ENCODE measurements at places on chromosomes 1 and 21.

DNA sequence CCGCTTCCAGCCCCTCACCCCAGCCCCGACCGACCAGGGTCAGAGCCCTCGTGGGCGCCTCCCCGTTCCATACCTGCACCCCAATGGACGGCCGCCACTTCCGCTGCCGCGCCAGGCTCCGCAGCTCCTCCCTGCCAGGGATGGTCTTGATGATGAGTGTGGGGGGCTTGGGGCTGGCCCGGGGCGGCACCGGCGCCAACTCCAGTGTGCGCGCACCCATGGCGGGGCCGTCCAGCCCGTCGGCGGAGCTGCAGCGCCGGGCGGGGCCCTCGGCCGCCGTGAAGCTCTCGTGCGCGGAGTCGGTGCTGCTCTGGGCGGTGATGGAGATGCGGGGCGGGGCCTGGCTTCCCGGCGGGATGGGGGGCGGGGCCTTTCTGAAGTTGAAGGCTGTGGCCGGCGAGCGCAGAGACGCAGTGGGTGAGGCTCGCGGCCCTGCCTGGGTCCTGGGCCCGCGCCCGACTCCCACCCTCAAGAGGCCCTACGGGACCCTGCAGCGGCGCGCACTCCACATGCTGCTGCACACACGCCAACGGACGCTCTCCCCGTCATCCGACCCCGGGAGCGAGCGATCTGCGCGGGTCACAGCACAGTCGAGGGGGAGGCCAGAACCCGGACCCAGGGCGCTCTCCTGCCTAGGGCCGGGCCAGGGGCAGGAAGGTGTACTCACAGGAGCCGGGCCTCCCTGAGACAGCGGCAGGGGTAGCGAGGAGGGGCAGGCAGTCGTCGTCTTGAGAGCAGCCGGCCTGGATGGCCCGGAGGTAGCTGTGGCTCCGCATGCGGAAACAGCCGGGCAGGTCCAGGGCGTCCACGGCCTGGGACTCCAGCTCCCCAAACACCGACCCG, 26.1 kb upstream of the SMIM12 start:
- no peak for DNase-seq

- no peak for DNase-seq
These were observed 961 bp upstream of the ERO1B start for GRCh38 chr1:236282719-236283118.

GRCh38 chr1:67818162-67818561, 15.1 kb downstream of the GNG12 start:
- no peak for DNase-seq

- DNase-seq = no peak
These were observed 1048.7 kb downstream of the ADGRL2 start for GRCh38 chr1:82849460-82849859.

- no peak for DNase-seq
These were observed 382.5 kb upstream of the VAMP3 start for GRCh38 chr1:7388488-7389185.

GRCh38 chr1:16351456-16351993, 755 bp downstream of the FBXO42 start:
- DNase-seq = no peak

GRCh38 chr1:91635763-91636162, 135.1 kb downstream of the CDC7 start:
- no peak for DNase-seq

DNA sequence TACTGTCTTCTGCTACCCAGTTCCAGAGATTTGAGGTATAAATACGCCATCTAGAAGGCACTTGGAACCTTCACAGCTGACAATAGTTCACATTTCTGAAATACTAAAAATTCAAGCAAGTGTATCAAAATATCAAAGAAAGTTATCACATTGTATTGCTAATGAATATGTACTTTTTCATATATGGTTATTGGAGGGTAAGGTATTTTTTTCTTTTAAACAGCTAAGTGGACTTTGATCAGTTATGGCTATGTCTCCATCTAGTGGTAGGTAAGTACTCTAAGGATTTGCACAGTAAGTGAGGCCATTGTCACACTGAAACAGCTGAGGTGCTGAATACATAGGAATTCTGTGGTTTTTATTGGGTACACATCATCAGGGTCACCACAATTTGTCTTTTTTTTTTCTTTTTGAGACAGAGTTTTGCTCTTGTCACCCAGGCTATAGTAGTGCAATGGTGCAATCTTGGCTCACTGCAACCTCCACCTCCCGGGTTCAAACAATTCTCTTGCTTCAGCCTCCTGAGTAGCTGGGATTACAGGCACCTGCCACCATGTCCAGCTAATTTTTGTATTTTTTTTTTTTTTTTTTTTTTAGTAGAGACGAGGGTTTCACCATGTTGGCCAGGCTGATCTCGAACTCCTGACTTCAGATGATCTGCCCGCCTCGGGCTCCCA, 49.1 kb upstream of the CR2 start:
- DNase-seq = peak; percentile 56

DNA sequence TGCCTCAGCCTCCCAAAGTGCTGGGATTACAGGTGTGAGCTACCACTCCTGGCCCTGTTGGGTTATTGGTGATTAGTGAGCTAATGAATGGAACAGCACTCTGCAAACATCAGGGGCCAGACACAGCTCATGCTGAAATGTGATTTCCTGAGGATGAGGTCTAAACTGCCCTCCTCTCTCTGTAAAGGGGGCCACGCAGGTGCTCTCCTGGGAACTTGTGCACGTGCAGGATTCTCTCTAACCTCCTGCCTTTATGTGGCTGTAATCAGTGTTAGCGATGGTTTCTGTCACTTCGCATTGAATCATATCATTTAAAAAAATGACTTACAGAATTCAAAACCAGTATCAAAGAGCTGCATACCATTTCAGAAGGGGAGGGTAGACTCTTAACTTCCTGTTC, 3.6 kb downstream of the GPR157 start:
- no peak for DNase-seq

- no peak for DNase-seq
These were observed 54.3 kb upstream of the DESI2 start for GRCh38 chr1:244598611-244599010.

GRCh38 chr1:173005196-173005864, 45.4 kb downstream of the TNFSF18 start:
- no peak for DNase-seq

DNA sequence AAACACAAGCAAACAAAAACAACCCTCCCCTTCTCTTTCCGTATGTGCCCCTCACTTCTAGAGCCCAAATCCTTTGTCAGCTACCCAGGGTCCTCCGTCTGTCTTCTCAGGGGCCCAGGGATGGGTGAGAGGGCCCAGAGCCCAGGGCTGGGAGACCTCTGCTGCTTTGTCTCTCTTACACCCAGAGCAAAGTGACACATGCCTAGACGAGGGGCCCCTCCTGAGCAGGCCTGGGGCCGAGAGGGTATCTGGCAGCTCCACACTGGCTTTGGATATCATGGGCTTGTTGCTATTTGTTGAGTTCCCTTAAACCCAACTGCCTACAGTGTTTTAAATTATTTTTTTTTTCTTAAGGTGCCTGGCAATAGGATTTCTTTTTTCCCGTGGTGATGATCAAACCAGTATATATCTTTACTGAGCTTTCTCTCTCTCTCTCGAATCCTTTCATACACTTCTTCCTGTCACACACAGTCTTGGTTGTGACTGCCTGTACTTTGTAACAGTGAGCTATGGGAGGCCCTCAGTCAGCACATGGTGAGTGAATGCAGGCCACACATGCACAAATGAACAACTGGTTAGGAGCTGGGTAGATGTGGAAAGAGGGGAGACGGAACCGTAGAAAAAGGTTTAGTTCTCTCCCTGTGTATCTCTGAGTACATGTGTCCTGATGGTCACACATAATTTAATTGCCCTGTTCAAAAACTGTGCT, 14.5 kb downstream of the RASSF5 start:
- DNase-seq = no peak

GRCh38 chr1:41479000-41479807, 5.3 kb downstream of the EDN2 start:
- DNase-seq = no peak

GRCh38 chr1:19844731-19845495, 29.8 kb upstream of the RNF186 start:
- DNase-seq = no peak

- DNase-seq = no peak
These were observed 55.0 kb downstream of the TTC3 start for GRCh38 chr21:37128076-37128475.

DNA sequence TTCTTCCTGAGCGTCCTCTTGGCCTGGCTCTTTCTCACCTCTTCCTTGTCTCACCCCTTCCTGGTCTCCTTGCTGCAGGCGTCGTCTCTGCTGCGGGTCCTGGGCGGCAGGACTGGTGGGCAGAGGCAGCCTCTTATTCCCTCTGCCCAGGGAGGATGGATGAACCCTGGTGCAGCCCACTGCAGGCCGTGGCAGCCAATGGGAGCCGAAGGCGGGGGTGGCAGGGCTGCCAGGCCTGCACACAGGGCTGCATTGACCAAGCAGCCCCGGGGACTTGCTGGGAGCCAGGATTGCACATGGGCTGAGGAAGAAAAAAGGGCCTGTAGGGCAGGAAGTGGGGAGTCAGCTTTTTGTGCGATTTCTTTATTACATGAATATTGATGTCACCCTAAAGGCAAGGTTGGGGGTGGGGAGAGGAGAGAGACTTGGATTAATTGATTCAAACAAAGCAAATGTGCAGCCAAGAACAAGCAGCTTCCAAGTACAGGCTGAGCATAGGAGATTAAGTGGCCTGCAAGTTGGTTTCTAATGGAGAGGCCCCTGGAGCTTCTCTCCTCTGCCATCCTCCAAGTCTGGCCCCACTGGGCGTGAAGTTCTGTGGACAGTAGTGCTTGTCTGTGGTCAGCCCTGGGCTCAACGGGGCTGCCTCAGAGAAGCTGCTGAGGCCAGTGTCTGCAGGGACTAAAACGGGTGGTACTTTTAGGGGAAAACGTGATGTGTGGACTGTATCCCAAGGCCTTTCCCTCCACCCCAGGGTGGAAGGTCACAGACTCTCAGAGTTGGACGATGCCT, at the start of gene S100B:
TSS of gene S100B (minus strand) at position 108 of the 792 bp plus-strand sequence. CDS start 2,667 bp downstream, outside the sequence.
- no peak for DNase-seq

DNA sequence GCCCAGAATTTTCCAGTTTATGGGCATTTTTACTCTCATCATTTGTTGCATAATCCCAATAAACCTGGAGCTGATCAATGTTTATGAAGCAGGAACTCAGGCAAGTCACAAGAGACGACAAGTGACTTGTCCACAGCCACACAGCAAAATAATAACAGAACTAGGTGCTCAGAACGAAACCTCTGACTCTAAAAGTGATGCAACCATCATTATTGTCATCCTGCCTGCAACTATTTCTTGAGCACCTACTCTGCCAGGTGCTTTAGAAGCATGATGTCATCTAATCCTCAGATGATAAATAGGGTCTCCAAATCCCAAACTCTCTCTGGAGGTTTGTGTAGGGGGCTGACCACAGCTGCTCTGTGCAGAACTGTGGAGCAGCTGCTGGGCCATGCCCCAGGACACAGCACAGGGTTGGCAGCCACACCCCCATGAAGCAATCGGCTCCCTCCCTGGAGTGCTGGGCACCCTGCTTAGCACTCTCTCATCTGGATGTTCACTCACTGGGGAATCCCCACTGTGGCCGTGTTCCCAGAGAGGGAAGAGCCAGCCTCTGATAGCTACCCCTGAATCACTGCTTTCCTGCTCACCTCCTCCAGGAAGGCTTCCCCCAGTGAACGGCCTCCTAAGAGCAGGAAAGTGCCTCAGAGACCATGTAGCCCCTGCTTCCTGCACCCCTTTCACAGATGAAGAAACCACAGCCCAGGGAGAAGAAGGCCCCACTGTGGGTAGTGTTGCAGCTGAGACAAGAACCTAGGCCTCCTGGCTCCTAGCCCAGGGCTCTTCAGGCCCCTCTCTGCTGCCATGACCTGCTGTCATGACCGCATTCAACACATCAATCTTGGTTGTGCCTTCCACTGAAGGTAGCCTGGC, 2.1 kb downstream of the TTC22 start:
- DNase-seq = no peak

GRCh38 chr1:77975907-77976306, 3.0 kb downstream of the FUBP1 start:
- DNase-seq = no peak

DNA sequence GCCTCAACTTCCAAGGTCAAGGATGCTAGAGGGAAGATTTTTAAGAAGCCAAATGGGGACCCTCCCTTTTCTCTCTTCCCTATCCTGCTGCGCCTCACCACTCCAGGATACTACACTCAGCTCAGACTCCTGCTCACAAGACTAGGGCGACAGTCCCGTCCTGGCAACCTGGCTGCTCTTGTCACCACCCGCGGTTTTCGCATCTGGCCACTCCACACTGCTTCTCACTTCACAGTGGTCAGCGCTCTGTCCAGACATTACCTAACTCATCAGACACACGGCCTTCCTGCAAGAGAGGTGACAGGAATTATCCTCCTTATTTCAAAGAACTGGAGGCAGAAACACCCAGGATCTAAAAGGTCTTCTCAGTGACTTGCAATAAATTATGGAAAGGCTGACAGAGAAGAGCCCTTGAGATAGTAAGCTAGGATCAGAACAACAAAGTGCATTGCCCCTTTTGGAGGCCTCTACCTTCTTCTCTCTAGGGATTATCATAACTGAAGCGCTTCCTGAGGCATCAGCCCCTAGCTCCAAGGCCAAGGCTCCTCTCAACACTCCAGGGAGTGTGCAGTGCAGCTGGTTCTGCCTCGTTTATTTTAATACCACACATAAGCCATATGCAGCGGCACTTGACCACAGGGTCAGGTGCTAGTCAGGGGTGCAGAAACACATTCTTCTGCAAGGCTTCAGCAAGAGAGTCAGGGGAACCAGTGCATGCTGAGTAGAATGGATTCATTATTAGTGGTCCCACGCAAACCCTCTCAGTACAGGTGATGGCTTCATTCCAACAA, 41.9 kb downstream of the ASTN1 start:
- no peak for DNase-seq

- DNase-seq = no peak
These were observed 51.7 kb downstream of the PRKCZ start for GRCh38 chr1:2101946-2102345.

DNA sequence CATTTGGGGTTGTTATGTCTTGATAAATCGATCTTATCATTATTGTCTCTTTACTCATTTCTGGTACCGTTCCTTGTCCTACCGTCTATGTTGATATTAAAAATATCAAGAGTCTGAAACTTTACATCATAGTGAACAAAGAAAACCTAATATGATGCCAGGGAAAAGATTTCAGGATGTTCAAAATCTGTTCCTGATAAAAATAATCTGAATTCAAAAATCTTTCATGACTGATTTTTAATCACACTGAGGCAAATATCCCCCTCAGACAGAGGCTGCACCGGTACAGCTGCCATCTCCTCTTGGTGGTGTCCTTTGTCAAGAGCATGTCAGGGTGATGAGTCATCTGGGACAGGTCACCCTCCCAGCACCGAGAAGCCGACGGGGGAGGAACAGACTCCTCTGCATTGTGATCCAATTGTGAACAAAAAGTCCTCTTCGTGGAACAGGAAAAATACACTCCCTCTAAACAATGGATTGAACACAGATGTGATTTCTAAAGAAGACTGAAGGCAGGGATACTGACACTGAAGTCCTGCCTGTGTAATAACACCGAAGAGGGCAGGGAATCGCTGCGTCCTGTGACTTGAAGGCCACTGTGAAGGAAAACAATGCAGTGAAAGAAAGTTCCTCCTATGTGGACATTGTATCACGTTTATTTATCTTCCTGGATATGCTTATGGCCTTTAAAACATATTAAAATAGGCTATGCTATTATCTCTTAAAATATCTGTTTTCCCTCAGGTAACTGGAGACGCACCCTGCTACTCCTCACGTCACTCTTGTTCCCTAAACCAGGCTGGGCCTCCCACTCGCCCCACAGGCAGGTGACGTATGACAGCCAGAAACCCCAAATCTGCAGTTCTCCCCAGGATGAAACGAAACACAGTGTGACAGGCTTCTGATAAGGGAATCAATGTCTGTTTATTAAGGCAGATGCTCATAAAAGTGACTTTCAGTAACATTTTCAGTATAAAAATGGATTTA, 4.3 kb upstream of the SPATC1L start:
- DNase-seq = no peak

GRCh38 chr1:160546942-160547341, 23.9 kb upstream of the SLAMF6 start:
- no peak for DNase-seq

All from NCI-H2081 treated with DMSO at 0.1 percent for 48 hours (cell line).